ENCODE measurements at places on chromosomes 12 and 14.

- no peak for DNase-seq
These were observed 4.9 kb downstream of the VSX2 start for GRCh38 chr14:74244115-74244514.

- DNase-seq: no peak
These were observed 2.4 kb downstream of the DHH start for GRCh38 chr12:49092086-49092815.

- no peak for DNase-seq
These were observed 18.9 kb upstream of the PLEKHH1 start for GRCh38 chr14:67514203-67514607.

DNA sequence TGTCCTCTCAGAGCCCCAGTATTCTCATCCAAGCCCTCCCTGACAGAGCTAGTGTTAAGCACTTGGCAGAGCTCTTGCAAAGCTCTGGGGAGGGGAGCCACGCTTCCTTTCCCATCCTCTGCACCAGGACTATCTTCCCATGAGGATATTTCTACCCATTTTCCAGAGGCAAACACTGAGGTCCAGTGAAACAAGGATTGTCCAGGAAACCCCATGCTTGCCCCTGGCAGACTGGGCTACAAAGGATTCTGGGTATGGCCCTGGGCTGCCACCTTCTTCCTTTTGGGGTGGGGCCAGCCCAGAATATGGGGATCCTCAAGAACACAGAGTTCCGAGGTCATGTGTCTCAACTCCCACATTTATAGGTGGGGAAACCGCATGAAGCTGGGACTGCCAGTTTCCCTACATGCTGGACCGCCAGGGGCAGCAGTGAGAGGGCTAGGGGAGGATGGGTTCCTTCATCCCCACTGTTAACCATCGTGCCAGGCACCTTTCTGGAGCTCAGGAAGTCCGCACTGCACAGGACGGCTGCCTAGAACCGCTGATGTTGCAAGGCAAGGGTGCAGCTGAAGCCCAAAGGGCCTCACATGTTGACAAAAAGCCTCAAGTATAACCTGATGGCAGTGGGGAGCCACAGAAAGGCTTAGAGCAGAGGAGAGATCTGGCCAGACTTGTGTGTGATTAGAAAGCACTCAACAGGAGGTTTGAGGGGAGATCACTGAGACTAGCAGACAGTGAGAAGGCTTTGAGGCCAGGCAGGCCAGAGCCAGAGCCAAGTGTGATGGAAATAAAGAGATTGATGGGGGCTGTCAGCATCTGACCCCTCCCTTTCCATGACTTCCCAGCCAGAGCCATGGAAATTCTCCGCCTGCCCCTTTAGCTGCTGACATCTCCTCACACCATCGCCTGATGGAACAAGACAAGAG is 5.5 kb upstream of the CCDC85C start:
- DNase-seq: no peak

GRCh38 chr14:34044666-34045306 is 93.9 kb upstream of the EGLN3 start:
- DNase-seq: no peak

DNA sequence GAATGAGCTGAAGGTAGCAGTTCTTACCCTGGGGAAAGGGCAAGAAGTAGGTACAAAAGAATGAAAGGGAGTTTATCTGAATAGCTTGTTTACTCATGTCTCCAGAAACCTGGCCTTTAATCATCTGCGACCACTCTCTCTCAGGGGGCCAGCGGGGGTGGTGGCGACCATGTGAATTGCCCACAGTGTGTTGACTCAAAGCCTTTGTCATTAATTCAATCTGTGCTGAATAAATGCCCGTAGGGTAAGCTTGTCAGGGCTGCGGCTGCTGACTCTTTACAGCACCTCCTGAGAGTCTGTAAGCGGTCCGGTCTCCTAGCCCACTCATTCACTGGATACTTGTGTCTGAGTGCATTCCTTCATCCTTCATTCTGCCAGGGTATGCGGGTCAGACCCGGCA is 874.4 kb downstream of the SLC6A15 start:
- no peak for DNase-seq

GRCh38 chr12:81365284-81365683 is 287.4 kb downstream of the ACSS3 start:
- no peak for DNase-seq

- DNase-seq: no peak
These were observed 29.5 kb upstream of the CISTR start for GRCh38 chr12:53781228-53781801.

GRCh38 chr14:68466491-68466977 is 326.3 kb downstream of the ZFP36L1 start:
- no peak for DNase-seq

DNA sequence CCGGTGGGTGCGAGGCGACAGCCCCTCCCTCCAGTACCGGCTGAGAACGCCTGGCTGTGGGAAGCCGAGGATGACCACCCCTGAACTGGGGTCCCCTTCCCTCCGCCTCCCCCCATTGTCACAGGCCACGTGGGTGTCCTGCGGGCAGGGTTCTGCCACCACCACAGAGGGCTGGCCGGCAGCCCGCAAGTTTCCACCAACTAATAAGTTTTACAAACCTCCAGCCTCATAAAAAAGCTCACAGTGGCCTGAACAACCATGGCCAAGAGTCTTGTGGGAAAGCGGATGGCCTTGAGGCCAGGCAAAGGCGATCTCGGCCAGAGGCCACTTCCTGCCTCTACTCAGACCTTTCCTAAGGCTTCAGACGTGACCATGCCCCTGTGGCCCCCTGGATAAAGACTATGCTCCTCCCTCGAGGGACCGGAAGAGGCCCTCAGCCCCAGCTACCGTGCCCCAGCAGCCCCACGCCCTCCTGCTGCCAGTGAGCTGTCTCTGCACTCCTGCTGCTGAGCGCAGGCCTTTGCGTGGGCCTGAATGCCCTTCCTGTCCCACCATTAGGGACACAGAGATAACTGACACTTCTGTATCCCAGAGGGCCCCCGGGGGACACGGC is 46.1 kb upstream of the DLK1 start:
- no peak for DNase-seq
